ENCODE measurements at places on chromosomes 6 and 20.
A peak's percentile ranks its signal among the peaks of the same experiment; 100 is the strongest.

DNA sequence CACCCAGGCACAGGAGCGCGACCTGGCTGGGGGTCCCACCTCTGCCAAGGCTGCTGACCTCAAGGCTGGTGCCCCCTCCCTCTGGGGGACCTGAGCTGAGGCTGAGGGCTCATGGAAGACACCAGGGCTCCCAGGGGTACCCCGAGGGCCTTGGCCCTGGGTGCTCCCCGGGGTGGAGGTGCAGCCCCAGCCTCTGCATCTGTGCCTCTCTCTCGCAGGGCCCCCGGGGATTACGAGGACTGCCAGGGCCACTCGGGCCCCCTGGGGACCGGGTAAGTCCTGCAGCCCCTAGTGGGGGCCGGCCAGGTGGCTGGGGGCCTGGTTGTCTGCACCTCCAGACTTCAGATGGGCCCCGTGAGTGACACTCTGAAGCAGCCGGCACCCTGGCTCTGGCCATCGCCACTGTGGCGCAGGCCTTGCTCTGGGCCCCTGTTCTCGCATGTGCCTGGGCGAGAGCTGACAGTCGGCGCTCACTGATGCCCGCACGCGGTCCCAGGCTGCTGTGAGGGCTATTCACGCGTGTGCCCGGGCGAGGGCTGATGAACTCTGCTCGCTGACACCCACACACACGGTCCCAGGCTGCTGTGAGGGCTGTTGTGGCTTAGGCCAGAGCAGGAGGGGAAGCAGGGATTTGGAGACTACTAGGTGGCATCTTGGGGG is 9.3 kb downstream of the COL9A3 start:
- DNase-seq: no peak

GRCh38 chr6:10999994-11000393 is 44.1 kb downstream of the ELOVL2 start:
- no peak for DNase-seq

- no peak for DNase-seq
Observed at GRCh38 chr6:64553249-64553786, 917.7 kb downstream of the PHF3 start.

- DNase-seq: no peak
Observed at GRCh38 chr6:110328259-110328658, 29.9 kb downstream of the METTL24 start.

- no peak for DNase-seq
Observed at GRCh38 chr20:31595380-31595653, 9.8 kb upstream of the ID1 start.

GRCh38 chr20:41030531-41031242 is 2.1 kb downstream of the TOP1 start:
- DNase-seq: no peak

- DNase-seq: no peak
Observed at GRCh38 chr6:53251033-53251672, 97.6 kb downstream of the ELOVL5 start.

- DNase-seq: no peak
Observed at GRCh38 chr6:150486048-150486447, 113.6 kb upstream of the PLEKHG1 start.

DNA sequence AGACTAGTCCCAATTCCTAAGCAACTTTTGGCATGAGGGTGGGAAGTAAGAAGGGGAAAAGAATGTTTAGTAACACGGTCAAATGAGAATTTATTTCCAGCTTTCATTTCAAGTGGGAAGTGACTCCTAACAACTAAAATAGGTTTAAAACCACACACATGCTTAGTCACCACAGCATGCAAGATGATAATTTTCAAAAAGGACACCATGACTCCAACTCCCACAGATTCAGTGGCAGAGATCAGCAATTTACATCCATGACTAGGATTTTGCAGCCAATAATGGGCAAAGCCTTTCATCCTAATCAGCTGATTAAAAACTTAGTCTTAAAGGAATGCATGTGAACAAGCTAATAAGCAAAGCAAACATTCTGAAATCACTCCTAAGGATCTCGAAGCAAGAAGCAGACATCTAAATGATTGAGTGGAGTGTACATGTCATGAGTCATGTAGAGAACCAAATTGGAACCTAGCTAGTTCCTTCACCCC is 48.1 kb upstream of the GCLC start:
- DNase-seq: no peak

- no peak for DNase-seq
Observed at GRCh38 chr6:139175389-139175948, 40.6 kb downstream of the HECA start.

DNA sequence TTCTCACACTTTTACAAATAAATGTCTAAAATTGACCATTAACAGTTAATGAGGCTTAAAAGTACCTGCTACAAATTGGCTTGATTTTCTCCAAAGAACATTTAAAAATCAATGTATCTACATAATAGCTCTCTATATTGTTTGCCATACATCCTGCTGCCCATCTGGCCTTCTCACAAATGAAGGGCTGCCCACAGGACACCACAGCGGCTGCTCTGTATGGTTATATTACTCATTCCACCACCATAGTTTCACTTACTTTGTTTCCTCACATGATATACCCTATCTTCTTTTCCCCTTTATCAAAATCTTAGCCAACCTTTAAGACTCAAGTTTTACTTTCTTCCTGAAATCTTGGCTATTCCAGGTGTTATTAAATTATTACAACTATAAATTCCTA is 407.7 kb upstream of the HTR1E start:
- DNase-seq: no peak

GRCh38 chr20:57315083-57315975 is 14.3 kb upstream of the SPO11 start:
- DNase-seq: no peak

- no peak for DNase-seq
Observed at GRCh38 chr20:44959082-44959637, 1.0 kb downstream of the TOMM34 start.

DNA sequence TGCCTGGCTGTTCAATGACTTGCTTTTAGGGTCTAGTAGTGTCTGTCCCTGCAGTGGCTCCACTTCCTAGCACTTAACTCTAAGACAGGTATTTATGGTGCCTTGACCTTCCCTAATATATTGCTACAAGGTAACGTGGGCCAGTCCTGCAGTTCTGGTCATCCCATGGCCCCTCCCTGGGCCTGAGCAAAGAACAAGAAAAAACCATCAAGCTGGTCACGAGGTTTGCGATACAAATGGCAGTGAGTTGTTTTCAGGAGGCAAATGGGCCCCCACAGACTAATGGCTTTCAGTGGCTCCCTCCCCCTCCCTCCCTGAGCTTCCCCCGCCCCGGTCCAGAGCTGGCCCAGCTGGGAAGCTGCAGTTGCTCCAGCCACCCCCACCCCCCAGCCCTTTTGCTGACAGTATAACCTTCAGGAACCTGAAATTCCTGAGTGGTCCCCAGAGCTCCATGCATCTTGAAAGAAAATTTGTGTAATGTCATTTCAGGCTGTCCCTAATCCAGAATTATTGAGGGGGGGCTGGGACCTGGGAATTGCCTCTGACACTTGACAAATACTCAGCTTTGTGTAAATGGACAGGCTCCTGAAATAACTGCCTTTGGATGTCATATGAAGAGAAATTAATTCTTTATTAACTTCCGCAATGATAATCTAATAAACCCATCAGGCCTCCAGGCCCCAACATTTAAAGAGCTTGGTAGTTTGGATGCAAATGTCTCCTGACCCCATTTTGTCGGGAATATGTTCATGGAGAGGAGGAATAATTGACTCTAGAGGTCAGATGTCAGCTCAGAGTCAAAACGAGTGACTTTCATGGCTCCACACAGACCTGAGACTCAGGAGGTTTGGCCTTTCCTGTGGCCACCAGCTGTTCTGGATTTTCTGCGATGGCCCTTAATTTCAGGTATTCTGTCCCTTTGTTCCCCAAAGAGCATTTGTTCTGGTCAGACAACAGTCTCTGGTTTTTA is 153.2 kb upstream of the TOP1 start:
- no peak for DNase-seq

- no peak for DNase-seq
Observed at GRCh38 chr6:129153257-129153656, 270.3 kb downstream of the LAMA2 start.

- peak; percentile 23 for DNase-seq
Observed at GRCh38 chr6:73309785-73310502, 44.1 kb downstream of the DPPA5 start.

DNA sequence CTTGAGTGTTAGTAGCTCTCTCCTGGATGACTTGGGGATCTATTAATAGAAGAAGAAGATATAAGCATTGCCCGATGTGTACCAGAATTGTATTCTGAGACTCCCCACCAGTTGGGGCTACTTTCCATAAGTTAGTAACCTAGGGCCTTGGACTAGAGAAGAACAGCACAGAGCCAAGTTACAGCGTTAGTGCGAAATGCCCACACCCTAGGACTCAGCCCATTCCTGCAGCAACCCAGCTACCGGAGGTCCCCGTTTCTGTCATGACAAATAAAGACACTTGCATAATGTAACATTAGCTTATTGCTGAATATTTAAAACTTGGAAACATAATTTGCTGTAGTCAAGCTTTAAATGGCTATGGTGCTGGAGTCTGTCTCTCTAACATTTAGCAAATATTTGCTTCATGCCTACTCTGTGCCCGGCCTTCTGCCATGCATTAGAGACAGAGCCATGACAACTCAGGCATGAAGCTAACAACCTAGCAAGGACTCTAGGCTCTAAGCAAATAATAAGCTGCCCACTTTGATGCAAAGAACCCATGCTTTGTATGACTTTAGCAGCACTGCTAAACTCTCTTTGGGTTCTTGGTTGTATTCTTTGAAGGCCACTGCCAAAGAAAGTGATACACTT is 103.4 kb upstream of the COL21A1 start:
- DNase-seq: no peak

- no peak for DNase-seq
Observed at GRCh38 chr6:159804504-159804903, 4.4 kb downstream of the PNLDC1 start.

GRCh38 chr6:31661262-31662123 is 915 bp upstream of the C6orf47 start:
- DNase-seq: no peak

DNA sequence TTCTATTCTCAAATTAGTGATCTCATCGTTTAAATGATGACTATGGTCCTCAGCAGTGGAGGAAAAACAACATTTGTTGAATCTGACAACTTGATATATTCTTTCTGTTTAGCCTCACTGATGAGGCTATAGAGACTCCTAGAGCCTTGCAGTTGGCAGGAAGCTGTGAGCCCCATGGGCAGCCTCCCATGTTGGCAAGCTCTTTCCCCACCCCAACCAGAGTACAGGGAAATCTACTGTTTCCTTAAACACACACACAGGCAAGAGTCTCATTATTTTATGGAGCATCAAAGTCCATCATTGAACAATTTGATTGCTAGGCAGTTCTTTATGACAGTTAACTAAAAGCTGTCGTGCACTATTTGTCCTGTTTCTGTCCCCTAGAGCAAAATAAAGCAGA is 498.2 kb upstream of the CITED2 start:
- no peak for DNase-seq

GRCh38 chr6:56368491-56368890 is 121.1 kb upstream of the COL21A1 start:
- DNase-seq: no peak

DNA sequence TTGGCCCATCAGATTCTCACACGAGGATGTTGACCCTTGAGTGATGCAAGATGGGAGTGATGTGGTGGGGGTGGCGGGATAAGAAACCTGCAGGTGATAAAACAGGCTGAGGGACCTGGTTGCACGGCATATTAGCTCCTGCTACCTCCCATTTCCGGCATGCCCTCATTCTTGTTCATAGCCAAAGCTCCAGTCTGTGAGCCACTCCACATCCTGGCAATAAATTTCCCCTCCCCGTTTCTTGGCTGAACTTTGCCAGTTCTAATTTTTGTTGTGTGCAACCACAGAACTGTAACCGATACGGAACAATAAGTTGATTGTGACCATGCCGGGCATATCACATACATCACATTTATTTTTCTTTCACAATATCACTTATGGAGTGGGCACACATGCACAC is 41.6 kb upstream of the NFATC2 start:
- no peak for DNase-seq

GRCh38 chr6:30725713-30726505 is 5.8 kb downstream of the TUBB start:
- DNase-seq: no peak

DNA sequence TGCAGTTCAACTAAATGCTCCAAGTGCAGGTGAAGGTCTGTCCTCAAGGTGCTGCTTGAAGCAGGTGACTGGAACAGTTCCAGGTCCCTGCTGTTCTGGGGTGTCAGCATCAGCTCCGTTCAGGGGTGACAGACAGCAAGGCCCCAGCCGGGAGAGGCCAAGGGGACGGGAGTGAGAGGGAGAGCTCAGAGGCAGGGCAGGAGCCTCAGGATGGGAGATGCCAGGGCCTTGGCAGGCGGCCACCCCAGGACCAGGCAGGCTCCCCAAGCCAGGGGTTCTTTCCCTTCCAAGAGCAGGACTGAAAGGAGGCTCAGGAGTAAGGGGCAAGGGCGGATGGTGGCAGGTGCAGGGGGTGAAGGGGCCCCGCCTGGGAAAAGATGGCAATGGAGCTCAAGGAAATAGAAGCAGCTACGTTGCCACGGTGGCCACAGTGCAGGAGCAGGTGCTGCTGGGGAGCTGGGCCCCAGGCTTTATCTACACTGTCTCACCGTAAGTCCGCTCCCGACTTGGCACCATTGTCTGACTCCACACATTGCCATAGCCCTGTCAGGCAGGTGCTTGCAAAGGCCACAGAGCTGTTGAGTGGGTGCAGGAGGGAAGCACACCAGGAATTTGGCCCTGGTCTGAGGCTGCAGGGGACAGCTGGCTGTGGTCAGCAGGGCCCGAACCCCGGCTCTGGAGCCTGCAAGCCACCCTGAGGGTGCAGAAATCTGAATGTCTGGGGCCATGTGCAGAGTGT is 43.1 kb downstream of the ERMARD start:
- DNase-seq: no peak

DNA sequence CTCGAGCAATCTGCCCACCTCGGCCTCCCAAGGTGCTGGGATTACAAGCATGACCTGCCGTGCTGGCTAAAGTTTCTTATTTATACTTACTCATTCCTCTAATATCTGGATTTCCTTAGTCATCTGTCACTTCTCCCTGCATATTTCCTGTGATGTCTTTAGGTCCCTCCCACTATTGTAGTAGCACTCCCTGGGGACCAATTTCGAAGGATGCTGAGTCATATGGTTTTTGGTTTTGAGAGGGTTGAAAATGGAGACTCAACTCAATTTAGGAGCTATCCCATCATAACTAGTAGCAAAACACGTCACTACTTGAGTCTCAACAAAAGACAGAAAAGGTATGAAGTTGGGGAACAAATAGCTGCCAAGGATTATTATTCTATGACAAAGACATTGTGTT is 20.2 kb downstream of the MCUR1 start:
- DNase-seq: no peak

DNA sequence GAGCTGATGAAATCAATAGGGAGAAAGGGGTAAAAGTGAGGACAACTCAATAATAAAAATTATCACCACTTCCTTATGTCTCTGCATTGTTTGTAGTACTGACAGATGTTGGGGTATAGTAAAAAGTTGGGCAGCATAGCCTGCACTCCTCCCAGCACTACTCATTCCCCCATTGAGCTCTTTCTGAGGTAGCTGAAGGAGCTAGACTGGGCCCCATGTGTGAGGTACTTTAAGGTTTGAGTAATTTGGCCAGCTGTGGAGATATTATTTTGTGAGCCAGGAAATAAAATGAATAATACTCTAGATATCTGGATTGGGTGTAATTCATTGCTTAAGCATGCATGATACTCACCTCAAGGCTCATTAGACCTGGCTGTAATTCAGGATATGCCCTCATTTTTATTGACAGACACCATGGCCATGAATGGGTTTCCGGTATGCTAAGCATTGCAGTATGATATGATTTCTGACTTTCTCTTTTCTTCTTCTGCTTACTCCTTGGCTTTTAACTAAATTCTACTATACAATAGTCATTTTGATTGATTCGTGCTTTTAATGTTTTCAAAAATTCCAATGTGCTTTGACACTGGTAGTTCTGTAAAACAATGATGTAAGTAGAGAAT is 283.9 kb upstream of the RIMS1 start:
- DNase-seq: no peak

GRCh38 chr6:153595903-153596302 is 443.1 kb upstream of the OPRM1 start:
- no peak for DNase-seq
